GM12892 (cell line): ENCODE measurements at places on chromosomes 11 and 22.
A peak's percentile ranks its signal among the peaks of the same experiment; 100 is the strongest.

- DNase-seq, result peak; percentile 75
Measured at GRCh38 chr11:47248664-47249377, at the start of gene ACP2. ACP2 (minus strand) TSS chr11:47248814; CDS start chr11:47248789, 25 bp downstream.

- DNase-seq, result peak; percentile 43
Measured at GRCh38 chr11:19553683-19554333, 158.8 kb upstream of the NAV2 start.

GRCh38 chr11:7936615-7937014 lies 4.9 kb downstream of the OR10A3 start:
- DNase-seq, result no peak

GRCh38 chr22:50140615-50141014 lies 29.9 kb upstream of the PANX2 start:
- DNase-seq, result no peak

GRCh38 chr11:18088966-18089365 lies 16.9 kb downstream of the SAAL1 start:
- no peak for DNase-seq

DNA sequence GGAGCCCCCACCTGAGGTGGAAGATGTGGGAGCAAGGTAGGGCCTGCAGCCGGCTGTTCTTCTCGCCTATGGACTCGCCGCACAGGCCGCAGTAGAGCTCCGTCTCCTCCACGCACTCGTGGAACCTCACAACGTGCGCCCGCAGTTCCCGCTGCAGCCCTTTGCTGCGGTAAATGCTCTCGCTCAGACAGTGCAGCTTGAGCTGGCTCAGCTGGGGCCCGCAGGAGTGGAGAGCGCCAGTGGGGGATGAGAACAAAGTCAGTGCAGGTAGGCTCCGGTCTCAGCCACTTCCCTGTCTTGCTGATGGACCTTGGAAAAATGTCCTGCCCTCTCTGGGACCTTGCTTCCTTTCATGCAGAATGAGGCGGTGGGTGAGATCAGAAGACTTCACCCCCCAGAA lies 10.2 kb downstream of the RAPSN start:
- DNase-seq, result no peak

- no peak for DNase-seq
Measured at GRCh38 chr22:46251816-46252380, 1.8 kb upstream of the CDPF1 start.

- DNase-seq, result no peak
Measured at GRCh38 chr11:2271327-2272227, 1.2 kb upstream of the ASCL2 start.

DNA sequence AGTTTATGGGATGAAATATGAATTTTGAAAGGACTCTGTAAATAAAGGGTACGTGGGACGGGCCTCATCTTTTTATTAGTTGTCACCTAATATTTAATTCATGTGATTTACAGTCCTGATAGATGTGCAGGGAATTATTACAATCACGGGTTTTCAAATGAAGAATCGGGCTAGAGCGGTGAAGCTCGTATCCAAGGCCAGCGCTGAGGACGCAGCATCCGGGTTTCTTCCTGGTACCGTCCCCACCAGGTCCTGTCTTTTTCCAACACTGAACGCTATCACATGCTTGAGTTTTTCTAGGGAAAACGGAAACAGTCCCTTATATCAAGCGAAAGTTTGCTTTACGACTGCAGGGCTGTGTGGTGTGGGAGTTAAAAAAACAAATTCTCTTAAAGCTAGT lies 787 bp downstream of the SMDT1 start:
- no peak for DNase-seq

GRCh38 chr11:123590296-123590912 lies 64.0 kb downstream of the SCN3B start:
- no peak for DNase-seq

DNA sequence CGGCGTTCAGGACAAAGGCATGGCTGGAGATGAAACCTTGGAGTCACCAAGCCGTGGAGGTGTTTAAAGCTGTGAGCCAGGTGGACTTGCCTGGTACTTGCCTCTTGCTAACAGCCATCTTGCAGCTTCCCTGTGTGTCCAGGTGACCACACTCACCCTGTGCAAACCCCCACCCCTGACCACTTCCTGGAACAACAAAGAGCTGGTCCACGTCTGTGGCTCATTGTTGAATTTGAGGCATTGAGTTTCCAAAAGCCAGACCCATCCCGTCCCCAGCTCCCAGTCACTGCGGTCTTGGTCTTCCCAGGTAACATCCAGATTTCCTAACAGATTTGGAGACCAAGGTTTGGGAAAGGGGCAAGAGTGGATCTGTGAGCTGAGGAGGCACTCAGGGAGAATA lies 18.5 kb downstream of the DHCR7 start:
- DNase-seq, result no peak

- no peak for DNase-seq
Measured at GRCh38 chr11:62477927-62478326, 59.1 kb downstream of the SCGB1A1 start.

DNA sequence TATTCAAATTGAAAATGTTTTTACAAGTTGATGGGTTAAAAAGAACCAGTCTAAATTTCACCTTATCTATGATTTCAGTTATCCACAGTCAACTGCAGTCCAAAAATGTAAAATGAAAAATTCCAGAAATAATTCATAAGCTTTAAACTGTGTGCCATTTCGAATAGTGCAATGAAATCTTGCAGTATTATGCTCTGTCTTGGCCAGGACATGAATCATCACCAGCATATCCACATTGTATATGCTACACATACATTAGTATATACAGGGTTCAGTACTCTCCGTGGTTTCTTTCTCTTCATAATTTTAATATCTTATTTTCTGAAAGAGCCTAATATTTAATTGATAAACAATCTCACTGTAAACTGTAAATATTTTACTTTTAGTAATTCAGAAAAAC lies 45.9 kb downstream of the ARHGAP32 start:
- no peak for DNase-seq

DNA sequence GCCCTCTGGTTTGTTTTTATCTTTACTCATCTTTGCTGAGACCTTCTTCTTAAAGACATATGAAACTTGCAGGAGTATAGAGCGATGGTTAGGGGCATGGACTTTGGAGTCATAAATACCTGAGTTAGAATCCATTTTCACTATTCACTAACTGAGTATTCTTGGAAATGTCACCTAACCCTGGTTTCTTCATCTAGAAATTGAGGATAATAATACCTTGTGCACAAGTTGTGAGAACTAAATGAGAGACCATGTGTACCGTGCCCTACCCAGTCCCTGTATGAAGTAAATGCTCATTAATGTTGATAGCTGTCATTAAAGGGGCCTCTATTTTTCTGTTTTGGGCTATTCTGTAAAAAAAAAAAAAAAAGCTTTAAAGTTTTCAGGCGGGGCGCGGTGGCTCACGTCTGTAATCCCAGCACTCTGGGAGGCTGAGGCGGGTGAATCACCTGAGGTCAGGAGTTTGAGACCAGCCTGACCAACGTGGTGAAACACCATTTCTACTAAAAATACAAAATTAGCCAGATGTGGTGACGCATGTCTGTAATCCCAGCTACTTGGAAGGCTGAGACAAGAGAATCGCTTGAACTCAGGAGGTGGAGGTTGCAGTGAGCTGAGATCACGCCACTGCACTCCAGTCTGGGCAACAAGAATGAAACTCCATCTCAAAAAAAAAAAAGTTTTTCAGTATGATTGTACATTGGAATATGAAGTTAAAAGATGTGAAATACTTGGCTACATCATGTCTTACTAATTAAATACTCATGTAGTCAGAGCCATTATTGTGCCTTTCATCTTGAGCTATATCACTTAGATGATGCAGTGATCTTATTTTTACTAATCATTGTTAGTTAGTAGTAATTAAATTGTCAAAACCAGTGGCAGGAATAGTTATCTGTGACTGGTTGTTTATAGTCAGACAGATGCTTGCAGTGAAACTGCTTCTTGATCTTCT lies 95.0 kb downstream of the AMOTL1 start:
- DNase-seq, result no peak

DNA sequence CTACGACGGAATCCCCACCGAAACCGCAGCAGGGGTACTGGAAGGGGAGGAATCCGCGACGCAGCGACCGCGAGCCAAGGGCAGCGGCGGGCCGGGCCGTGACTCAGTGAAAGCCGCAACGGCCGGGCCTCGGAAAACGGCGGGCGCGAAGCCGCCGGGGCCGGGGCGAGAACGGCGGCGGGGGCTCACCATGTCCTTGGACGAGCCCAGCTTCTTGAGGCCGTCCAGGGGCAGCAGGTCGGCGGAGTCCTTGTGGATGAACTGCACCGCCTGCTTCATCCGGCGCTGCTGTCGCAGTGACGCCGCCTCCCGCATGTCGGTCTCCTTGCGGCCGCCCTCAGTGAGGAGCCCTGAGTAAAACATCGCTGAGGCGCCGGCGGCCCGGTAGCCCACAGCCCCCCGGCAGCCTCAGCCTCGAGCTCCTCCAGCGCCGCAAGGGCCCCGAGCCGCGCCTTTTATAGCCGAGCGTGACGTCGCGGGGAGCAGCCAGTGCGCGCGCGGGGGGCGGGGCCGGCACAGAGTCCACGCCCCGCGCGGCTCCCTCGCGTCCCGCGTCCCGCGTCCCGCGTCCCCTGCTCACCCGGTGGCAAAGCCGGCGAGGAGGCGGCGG lies at the start of gene NRIP3:
NRIP3 (minus strand) TSS at position 429 of the 610 bp plus-strand sequence; CDS start at position 363, 66 bp downstream.
- DNase-seq, result peak; percentile 46

GRCh38 chr11:22479971-22480720 lies 142.0 kb downstream of the SLC17A6 start:
- DNase-seq, result no peak

DNA sequence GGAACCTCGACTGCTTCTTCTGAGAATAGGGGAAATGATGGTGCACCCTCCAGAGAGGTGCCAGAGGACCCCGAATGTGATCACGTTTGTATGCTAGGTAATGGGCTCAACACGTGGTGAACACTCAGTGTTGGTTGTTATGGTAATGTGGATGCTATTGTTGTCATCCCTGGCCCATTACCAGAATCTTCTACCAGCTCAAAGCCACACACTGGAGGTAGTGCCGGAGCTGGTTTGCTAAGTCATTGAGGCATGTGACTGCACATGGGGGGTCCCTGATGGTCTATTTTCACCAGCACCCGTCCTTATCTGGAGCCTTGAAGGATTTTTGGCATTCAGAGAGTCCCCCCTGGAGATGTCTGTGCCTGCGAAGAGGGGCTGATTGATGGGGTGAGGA lies 119.1 kb upstream of the CD82 start:
- no peak for DNase-seq

- no peak for DNase-seq
Measured at GRCh38 chr11:77557553-77557952, 32.2 kb upstream of the AQP11 start.

DNA sequence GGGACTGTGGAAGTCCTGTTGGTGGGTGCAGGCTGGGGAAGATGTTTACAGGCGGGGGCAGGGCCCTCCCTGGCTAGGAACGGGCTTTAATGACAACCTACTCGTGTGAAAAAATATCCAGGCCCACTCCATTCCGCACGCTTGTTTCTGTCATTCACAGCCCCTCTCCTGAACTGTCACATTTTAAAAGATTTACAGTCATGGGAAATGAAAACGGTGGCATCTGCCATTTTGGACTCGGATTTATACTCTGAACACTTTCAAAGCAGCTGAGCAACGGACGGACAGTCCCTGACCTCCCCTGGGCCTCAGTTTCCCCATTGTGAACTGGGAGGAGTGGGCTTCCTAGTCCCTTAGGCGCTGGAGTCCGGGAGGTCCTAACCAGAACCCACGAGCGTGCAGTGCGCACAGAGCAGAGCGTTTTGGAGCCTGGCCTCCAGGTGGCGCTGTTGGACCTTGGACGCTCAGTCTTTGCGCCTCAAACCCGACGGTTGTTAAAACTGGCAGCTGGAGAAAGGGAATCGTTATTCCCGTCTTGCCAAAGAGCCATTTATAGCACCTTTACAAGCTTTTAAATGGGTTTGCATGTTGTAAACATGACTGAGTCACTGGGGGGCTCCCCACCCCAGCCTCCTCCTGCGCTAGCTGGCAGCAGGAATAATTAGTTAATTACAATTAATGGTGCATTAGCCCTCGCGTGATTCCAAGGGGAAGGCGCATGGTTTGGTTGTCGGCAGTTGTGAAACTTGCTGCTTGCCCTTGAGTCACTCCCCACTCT lies 75.3 kb downstream of the FBLN1 start:
- peak; percentile 67 for DNase-seq

DNA sequence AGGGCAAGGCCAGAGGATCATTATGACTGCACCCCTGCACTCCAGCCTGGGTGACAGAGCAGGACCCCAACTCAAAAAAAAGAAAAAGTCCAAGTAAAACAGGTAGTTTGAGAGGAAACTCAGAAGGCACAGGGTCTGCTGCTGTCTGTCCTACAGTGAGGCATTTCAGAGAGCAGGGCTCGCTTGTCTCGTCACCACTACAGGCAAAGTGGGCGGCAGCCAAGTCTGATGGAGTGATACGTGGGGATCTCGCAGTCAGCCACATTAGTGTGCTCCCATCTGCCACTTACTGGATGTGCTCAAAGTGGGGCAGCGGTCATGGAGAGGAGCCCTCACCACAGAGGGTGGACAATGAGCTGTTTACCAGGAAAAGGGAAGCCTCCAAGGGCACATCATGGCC lies 42.1 kb downstream of the PI4KA start:
- no peak for DNase-seq

DNA sequence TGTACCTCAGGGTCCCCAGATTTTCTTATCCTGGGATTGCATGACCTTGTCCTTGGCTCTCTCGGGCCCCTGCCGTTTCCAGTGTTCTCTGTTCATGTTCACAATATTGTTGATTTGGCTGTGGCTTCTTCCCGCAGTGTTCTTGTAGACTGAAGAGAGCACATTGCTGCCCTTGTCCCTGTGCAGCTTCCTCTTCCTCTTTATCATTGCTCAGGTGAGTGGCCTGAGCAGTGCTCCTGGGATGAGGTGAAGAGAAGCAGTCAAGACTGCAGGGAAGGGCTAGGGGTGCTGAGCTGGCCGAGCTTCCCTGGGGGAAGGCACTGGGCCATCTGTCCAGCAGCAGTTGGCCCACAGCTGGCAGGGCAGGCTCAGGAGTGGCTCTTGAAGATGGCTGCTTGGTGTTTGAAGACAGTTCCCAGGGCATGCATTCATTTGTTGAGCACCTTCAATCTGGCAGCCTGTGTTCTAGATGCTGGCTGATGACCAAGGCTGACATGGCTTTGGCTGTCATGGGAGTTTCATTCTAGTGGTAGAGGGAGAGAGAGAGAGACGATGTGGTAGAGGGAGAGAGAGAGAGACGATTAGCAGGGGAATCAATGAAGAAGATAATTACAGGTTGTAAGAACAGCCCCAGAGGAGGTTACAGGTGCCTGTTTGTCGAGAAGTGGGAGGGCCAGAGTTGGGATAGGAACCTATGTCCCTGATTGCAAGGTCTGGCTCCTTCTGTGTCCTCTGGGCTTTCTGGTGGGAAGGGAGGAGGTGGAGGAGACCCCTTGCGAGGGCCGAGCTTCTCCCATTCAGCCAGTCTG lies 17.4 kb downstream of the BMAL1 start:
- no peak for DNase-seq
